ENCODE measurements at places on chromosomes 11 and 22. TPM values are rescaled to one million over a fixed set of nuclear protein-coding genes. Genes with fewer than 3 reads are reported as not detected.

GRCh38 chr11:119783466-119784400 lies 54.7 kb upstream of the NECTIN1 start:
- H3K36me3 ChIP-seq = no peaks in the 10 kb centered on the region
- no peak overlapping the region for H3K27ac ChIP-seq
- H3K4me3 ChIP-seq = no peak overlapping the region
- H3K27me3 ChIP-seq = peaks cover 3% of the 10 kb centered on the region
- no peak for DNase-seq

GRCh38 chr11:122863704-122864326 lies 18.7 kb upstream of the JHY start:
- no peak for DNase-seq
- no peak overlapping the region for H3K4me3 ChIP-seq
- H3K4me1 ChIP-seq = peaks cover 5% of the 10 kb centered on the region
- H3K36me3 ChIP-seq = peaks cover 36% of the 10 kb centered on the region

The PRG3 gene
- not detected for total RNA-seq

DNA sequence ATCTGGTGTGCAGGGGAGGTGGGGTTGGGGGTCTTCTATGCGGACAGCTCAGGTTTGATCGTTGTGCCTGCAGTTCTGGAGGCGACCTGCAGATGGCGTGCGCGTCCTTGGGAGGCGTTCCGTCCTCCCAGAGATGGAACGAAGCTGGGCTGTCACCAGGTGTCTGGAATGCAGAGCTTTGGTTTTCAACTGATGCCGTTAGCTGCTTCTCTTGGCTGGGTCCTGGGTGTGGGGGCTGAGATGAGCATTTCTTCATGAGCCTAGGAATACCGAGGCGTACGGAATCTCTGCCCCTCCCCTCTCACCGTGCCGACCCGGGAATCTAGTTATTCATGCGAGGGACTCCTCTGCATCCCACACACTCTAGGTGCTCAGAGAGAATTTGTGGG lies 98.6 kb downstream of the CEP164 start:
- no peaks in the 10 kb centered on the region for H3K4me1 ChIP-seq
- DNase-seq = peak; percentile 44
- H3K4me3 ChIP-seq = no peak overlapping the region
- H3K27ac ChIP-seq = no peak overlapping the region
- H3K27me3 ChIP-seq = no peaks in the 10 kb centered on the region

- peaks cover 64% of the 10 kb centered on the region for H3K4me1 ChIP-seq
- H3K27ac ChIP-seq = peak overlapping the region; percentile 47
- peak overlapping the region; percentile 34 for H3K4me3 ChIP-seq
- DNase-seq = no peak
- no peaks in the 10 kb centered on the region for H3K27me3 ChIP-seq
- H3K36me3 ChIP-seq = peaks cover 5% of the 10 kb centered on the region
Observed at GRCh38 chr11:34251589-34251980, 106.2 kb downstream of the ABTB2 start.

DNA sequence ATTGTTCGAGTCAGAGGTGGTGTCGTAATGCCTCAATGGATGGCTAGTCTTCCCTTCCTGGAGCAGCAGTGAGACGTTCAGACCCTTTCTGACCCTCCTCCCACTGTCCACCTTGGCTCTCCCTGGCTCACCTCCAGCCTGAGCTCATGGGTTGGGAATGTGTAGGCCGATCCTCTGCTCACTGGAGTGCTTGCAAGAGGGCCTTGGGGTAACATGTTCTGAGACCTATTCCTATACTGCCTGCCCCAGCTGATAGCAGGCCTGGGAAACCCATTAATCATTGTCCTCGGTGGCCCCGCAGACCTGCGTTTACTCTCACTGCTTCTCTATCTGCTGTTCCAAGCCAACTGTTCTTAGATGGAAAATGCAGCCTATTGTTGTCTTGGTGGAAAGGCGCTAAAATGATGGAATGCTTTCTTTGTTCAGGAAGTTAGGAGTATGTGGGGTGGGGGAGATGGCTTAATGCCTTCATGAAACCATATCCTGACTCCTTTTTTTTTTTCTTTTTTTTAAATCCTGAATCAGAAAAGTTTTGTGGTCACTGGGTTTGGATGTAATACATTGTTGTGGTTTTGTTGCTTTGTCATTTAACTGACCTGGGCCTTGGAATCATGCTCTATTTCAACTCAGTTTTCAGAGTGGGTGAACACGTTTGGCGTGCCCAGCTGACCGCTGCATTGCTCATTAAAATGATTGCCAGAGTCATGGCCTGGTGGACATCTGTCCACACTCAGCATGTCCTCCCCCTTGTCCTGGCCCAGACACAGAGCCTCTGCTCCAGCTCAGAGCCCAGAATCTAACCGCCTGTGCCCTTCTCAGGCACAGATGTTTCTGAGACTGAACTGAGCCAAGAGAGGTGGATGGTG lies 72.5 kb downstream of the MICAL2 start:
- H3K4me3 ChIP-seq = no peak overlapping the region
- no peaks in the 10 kb centered on the region for H3K27me3 ChIP-seq
- peak overlapping the region; percentile 22 for H3K27ac ChIP-seq
- no peak for DNase-seq
- peaks cover 68% of the 10 kb centered on the region for H3K4me1 ChIP-seq
- H3K36me3 ChIP-seq = peaks cover 65% of the 10 kb centered on the region

The NECTIN1 gene
- 5.6 TPM for total RNA-seq

GRCh38 chr22:34017205-34017604 lies 96.9 kb upstream of the LARGE1 start:
- no peaks in the 10 kb centered on the region for H3K36me3 ChIP-seq
- H3K27ac ChIP-seq = no peak overlapping the region
- no peaks in the 10 kb centered on the region for H3K4me1 ChIP-seq

The CABP7 gene
- 0.05 TPM for total RNA-seq

DNA sequence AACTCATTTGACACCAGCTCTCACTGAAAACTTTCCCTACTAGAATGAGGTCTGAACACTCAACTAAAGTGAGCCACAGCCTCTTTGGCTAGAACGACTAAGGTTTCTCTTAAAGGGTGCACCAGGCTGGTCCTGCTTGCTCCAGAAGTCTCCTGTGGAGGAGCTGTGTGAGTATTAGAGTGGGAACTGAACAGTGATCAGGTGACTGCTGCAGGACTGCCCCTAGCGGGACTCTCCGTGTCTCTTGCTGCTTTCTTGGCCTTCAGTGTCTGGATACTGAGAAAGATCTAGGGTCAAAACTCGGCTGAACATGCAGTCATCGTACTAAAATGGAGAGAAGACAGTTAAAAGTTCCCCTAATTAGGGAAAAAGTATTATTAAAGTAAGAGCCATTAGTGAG lies 34.6 kb downstream of the FAM118A start:
- H3K36me3 ChIP-seq = peaks cover 37% of the 10 kb centered on the region
- no peak overlapping the region for H3K4me3 ChIP-seq
- DNase-seq = no peak
- H3K27ac ChIP-seq = no peak overlapping the region

The BATF2 gene
- total RNA-seq = 0.16 TPM

GRCh38 chr11:111515591-111515990 lies 1.0 kb downstream of the HOATZ start:
- DNase-seq = no peak
- no peak overlapping the region for H3K27ac ChIP-seq
- H3K27me3 ChIP-seq = peaks cover 32% of the 10 kb centered on the region
- no peak overlapping the region for H3K4me3 ChIP-seq
- no peaks in the 10 kb centered on the region for H3K36me3 ChIP-seq
- peaks cover 12% of the 10 kb centered on the region for H3K4me1 ChIP-seq

The ALKBH8 gene
- 11.9 TPM for total RNA-seq

- peaks cover 18% of the 10 kb centered on the region for H3K4me1 ChIP-seq
- peak overlapping the region; percentile 79 for H3K4me3 ChIP-seq
- peaks cover 6% of the 10 kb centered on the region for H3K36me3 ChIP-seq
- peak overlapping the region; percentile 58 for H3K27ac ChIP-seq
- H3K27me3 ChIP-seq = no peaks in the 10 kb centered on the region
Observed at GRCh38 chr22:19179497-19180048, 1.0 kb upstream of the SLC25A1 start.

DNA sequence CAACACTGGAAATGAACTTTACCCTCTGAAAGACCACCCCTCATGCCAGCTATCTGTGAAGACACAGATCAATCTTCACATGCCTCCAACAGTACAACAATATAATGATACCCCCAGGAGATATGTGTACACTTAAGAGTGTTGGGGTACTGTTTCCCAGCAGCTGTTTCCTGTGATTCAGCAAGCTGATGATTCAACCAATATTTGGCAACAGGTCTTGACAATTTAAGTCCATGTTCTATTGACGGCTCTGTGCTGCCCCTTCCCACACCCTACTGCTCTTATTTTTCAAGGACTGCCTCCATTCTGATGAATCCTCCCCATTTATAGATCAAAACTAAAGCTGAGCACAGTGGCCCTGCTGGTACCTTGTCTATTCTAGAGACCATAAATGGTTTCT lies 6.6 kb downstream of the SNX19 start:
- H3K27me3 ChIP-seq = no peaks in the 10 kb centered on the region
- no peak for DNase-seq
- H3K4me3 ChIP-seq = no peak overlapping the region
- peaks cover 94% of the 10 kb centered on the region for H3K36me3 ChIP-seq
- peaks cover 24% of the 10 kb centered on the region for H3K4me1 ChIP-seq
- H3K27ac ChIP-seq = no peak overlapping the region

GRCh38 chr22:22374579-22374978 lies 130.0 kb downstream of the VPREB1 start:
- no peak overlapping the region for H3K4me3 ChIP-seq
- no peaks in the 10 kb centered on the region for H3K4me1 ChIP-seq
- DNase-seq = no peak
- no peaks in the 10 kb centered on the region for H3K36me3 ChIP-seq
- no peak overlapping the region for H3K27ac ChIP-seq

- no peak overlapping the region for H3K4me3 ChIP-seq
- no peaks in the 10 kb centered on the region for H3K27me3 ChIP-seq
- H3K36me3 ChIP-seq = no peaks in the 10 kb centered on the region
- H3K27ac ChIP-seq = no peak overlapping the region
- DNase-seq = no peak
- H3K4me1 ChIP-seq = no peaks in the 10 kb centered on the region
Observed at GRCh38 chr11:23202611-23203010, 342.3 kb upstream of the CCDC179 start.

The OR51G2 gene
- total RNA-seq = not detected

DNA sequence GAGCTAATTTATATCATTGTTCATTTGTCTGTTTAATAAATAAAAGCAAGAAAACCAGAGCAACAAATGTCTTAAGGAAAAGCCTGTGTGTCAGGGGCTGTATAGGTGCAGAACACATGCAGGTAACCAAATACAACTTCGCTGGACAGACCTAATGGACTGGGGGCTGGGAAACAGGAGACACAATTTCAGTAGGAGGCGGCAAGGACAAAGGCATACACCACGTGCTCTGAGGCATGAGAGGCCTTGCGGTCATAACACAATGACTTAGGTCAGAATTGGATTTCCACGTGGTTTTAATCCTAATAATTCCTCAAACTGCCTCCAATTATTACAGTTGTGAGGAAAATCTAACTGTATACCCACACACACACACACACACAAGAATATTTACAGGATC lies 8.7 kb upstream of the GLB1L3 start:
- no peak for DNase-seq
- peaks cover 16% of the 10 kb centered on the region for H3K36me3 ChIP-seq
- no peaks in the 10 kb centered on the region for H3K27me3 ChIP-seq
- no peak overlapping the region for H3K27ac ChIP-seq
- H3K4me3 ChIP-seq = no peak overlapping the region

DNA sequence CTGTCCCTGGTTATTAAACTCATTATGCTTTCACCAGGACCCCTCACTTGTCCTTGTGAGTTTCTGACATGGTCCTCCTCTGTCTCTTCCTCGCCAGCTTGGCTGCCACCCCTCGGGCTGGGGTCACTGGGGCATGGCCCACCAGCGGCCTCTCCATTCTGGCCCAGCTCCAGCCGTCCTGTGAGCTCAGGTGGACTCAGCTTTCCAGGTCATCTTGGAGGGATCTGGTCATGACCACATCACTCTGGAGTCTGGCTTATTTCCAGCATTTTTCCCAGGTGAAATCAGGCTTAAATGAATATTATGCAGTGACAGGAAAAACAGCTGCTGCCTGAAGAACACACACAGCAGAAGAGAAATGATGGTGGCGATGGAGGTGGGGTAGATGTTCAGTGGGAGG lies 224.5 kb downstream of the ADAMTS15 start:
- H3K27ac ChIP-seq = no peak overlapping the region
- no peak overlapping the region for H3K4me3 ChIP-seq
- no peaks in the 10 kb centered on the region for H3K36me3 ChIP-seq
- no peaks in the 10 kb centered on the region for H3K4me1 ChIP-seq
- DNase-seq = no peak
- no peaks in the 10 kb centered on the region for H3K27me3 ChIP-seq

- DNase-seq = no peak
- H3K36me3 ChIP-seq = no peaks in the 10 kb centered on the region
- H3K27me3 ChIP-seq = no peaks in the 10 kb centered on the region
- H3K4me3 ChIP-seq = no peak overlapping the region
- no peaks in the 10 kb centered on the region for H3K4me1 ChIP-seq
Observed at GRCh38 chr11:85531191-85531897, 95.8 kb downstream of the DLG2 start.

The FAM111B gene
- total RNA-seq = 59.4 TPM

DNA sequence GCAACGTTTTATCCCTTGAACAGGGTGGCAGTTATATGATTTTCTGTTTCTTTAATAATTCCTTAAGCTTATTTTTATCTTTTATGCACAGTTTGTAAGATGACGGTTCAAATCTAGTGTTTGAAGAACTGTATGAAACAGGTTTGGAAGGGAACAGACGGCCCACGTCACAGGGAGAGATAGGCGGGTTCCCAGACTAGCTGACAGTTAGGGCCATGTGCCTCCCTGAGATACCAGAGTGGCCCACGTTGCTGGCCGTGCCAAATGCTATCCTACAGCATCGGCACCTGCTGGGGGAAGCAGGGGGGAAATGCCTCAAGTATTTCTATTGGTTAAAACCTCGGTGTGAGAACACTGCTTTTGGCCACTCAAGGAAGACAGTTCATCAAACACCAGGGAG lies 50.2 kb upstream of the BID start:
- no peaks in the 10 kb centered on the region for H3K27me3 ChIP-seq
- no peak overlapping the region for H3K27ac ChIP-seq
- H3K4me3 ChIP-seq = no peak overlapping the region
- H3K4me1 ChIP-seq = no peaks in the 10 kb centered on the region

GRCh38 chr11:130308059-130308458 lies 6.7 kb downstream of the ZBTB44 start:
- H3K27ac ChIP-seq = no peak overlapping the region
- no peaks in the 10 kb centered on the region for H3K27me3 ChIP-seq
- H3K4me1 ChIP-seq = peaks cover 56% of the 10 kb centered on the region
- peaks cover 48% of the 10 kb centered on the region for H3K36me3 ChIP-seq
- no peak for DNase-seq
- H3K4me3 ChIP-seq = no peak overlapping the region

The EMID1 gene
- total RNA-seq = 0.23 TPM

All from activated T-helper 2 cell treated with anti-CD3 and anti-CD28 coated beads, Interferon-gamma antibody, Interleukin-2, Interleukin-4, amounts not matched to agents 10 μg/mL and 5 μg/mL and 100 μg/mL, durations not matched to agents 14 hours and 24 hours and 36 hours (primary cell).